ENCODE measurements at places on chromosomes 12 and 14.

- DNase-seq: no peak
These were observed 51.1 kb downstream of the BEGAIN start for GRCh38 chr14:100536121-100536510.

GRCh38 chr12:81949841-81950308, 190.7 kb upstream of the PPFIA2 start:
- no peak for DNase-seq

DNA sequence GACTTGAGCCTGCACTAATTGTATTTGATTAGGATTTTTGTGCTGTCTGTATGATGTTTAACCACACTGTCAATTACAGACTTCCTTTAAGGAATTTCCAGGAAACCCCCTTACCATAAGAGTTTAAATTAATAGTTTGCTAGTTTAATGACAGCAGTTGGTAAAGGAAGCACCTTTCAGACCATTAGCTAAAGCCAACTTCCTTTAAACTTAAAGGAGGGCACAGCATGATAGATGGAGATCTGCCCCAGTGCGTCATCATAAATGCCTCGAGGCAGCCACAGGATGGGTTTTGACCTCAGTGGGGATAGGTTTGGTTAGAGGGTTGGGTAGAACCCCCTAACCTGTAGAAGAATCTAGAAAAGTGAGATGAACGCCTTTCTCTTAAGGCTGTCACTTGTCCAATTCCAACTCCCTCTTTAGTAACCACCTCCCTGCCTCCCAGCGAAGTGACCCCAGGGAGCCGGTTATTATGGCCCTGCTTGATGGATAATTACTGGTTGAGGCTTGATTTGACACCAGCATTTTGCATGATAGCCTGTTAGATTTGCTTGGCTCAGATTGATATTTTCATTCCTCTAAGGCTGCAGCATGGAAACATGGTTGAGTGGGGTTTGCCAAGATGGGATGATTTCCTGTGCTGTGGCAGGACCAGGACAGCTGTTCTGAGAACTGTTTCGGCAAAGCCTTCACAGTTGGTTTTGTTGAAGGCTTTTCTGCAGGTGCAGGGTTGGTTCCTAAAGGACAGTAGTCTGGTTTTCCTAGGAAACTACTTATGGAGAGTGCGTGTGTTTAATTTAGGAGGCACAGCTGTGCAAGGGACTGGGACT, 62.7 kb downstream of the CHST11 start:
- no peak for DNase-seq

DNA sequence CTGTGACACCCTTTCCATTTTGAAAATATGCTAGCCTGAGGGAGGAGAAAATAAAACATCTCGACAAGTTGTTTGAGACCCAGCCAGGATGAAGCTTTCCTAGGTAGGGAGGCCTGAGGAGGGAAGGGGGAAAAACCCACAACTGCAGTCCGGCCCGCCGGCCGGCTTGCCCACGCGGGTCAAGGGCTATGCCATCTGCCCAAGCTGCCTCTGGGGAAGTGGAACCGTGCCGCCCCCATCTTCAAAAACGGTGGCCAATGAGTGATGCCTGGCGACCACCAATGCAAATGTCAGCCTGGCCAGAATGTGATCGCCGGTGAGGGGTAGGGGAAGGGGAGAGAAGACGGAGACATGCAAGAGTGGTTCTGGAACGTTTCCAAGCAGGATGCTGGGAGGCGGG, 263.5 kb upstream of the ALG10B start:
- no peak for DNase-seq

- DNase-seq: no peak
These were observed 6.6 kb upstream of the PPM1A start for GRCh38 chr14:60242429-60242828.

GRCh38 chr14:51677266-51677665, 25.6 kb downstream of the FRMD6 start:
- DNase-seq: no peak
